ENCODE measurements at places on chromosomes 12 and 14. TPM values are rescaled to one million over a fixed set of nuclear protein-coding genes. Genes with fewer than 3 reads are reported as not detected.

DNA sequence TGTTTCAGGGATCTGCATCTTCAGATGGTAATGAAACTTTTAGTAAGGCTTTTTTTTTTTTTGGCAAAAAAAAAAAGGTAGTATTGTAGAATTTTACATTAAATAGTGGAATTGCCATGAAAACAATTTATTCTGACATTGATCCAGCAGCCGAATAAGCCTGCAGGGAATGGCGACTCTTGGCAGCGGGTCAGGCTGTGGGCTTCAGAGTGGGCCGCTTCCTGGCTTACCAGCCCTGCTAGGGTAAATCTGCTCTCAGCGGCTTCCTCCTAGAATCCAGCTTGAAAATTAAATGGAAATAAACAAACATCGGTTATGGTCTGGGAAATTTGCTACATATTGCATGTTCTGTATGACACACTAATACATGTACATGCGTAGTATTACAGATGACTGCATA is 34.8 kb downstream of the SFSWAP start:
- DNase-seq, result no peak

DNA sequence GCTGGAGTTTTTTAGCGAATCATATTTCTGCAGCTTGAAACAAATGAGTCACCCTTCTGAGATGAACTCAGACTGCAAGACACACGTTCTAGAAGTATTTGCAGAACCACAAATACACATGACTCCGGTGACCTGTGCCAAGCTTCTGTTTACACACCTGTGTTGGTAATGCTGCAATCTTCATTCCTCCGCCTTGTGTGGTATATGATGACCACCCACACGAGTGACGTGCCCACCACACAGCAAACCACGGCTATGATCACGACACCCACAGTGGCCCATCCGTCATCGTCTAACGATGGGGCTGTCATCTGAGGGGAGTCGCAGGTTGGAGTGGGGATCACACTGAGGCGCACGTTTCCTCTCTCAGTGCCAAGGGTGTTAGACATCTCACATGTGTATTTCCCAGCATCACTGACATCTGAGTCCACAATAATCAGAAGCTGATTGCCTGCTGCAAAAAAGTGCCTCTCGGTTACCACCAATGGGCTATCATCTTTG is 43.0 kb downstream of the LRIG3 start:
- peak; percentile 99 for DNase-seq

DNA sequence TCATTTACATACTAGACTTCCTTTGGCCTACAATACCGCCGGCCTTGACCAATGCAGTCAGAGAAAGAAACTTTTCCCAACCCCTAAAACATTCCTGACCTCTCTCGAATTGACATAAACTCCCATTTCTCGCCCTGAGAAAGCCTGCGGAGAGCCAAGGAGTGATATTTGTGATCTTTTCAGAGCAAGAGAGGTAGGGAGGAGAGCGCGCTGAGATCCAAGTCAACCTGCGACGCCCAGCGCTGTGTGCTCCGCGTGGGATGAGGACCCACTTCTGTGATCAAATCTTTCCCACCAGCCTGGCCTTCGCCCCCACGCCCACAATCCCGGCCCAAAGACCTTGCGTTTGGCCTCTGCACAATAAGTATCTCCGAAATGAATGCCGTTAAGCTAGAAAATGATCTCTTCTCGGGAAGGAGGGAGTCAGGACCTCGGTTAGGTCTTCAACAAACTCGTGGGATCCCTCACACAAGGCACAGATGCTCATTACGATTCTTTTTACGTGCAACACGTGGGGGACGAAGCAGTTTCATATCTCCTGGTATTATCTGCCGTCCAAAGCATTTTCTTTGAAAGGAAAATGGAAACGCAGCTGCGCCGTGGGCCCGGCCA is 6.3 kb upstream of the NPAS3 start:
- no peak for DNase-seq

JDP2 gene
- 31.5 TPM for total RNA-seq

DNA sequence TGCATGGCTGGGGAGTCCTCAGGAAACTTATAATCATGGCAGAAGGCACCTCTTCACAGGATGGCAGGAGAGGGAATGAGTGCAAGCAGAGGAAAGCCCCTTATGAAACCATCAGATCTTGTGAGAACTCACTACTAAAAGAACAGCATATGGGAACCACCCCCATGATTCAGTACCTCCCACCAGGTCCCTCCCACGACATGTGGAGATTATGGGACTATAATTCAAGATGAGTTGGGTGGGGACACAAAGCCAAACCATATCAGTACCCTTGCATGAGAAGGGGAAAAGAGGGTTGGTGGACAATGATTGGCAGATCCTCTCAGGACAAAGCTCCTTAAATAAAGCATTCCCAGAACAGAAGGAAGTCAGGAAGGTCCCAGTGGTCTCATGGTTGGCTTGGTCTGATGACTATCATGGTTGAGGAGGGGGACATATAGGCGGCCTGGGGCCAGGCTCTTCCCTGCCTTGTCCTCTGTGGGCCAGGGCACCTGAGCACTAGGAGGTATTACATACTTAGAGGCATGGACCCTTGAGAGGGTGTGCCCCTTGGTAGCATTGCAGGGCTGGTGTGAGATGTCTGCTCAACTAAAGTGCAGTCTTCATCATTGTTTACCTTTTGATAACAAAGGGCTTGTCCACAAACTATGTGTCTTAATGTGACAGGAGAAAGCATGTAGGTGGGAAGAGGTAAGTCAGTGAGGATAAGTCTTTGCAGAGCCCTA is 22.2 kb downstream of the HSD17B6 start:
- DNase-seq, result no peak

- no peak for DNase-seq
Observed at GRCh38 chr12:237026-237815, 23.3 kb upstream of the SLC6A12 start.

DNA sequence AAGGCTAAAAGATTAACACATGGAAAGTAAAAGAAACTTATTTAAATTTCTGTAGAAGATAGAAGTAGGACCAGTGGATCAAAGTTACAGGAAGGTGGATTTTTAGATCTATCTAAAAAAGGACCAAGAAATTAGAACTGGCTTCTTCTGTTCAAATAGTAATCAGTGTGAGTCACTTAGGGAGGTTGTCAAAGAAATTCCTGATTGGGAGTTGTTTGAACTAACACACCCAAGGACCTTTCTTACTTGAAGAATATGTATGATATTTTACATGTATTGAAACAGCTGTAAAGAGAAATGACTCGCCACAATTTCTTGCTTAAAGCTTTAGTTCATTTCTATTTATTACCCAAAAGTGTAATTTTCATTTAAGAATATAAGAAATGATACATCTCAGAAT is 256.9 kb downstream of the RAD51B start:
- DNase-seq, result peak; percentile 26

DNA sequence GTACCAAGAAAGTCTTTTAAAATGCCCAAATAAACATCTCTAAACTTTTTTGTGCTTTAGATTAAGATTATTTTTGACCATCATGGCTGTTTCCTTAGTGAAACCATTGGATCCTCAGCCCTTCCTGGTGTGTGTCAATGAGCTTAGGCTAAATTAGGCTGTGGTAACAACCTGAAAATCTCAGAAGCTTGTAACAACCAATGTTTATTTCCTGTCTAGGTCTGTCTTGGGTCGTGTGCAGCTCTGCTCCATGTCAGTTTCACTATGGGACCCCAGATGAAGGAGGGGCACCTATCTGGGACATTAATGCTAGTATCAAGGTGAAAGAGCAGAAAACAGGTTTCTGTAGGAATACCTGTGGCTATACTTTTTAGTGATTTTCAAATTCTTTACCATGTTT is 49.9 kb downstream of the KCNMB4 start:
- DNase-seq, result no peak

DNA sequence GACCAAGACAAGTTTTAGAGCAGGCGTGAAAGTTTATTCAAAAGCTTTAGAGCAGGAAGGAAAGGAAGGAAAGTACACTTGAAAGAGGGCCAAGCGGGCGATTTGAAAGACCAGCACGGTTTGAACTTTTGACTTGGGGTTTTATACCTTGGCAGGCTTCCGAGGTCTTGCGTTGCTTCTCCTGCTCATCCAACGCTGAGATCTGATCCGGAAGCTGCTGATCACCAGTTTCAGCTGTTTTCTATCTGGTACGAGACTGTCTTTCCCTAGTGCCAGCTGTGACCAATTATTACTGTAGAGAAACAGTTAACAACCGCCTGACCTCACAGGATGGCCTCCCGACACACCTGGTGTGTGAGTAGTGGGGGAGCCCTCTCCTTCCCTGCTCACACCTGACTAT is 20.6 kb upstream of the SNRPF start:
- DNase-seq, result peak; percentile 92

- no peak for DNase-seq
Observed at GRCh38 chr12:59401862-59402261, 194.0 kb upstream of the SLC16A7 start.

DNA sequence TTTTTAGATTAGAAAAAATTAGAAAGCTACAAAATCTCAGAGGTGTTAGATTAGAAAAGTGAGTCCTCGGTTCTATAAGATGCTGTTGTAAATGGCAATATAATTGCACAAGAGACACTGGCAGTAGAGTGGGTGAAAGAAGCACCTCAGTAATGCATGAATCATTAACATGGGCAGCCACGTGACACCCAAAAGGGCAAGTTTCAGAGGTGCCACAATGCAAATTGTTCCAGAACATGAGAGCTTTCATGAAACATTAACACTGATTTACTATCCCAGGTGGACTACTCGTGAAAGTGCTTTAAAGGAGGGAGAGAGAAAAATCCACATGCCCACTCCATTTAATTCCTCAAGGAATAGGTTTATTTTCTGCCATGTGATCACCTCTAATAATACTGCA is 108.4 kb downstream of the PTPRR start:
- DNase-seq, result no peak

DNA sequence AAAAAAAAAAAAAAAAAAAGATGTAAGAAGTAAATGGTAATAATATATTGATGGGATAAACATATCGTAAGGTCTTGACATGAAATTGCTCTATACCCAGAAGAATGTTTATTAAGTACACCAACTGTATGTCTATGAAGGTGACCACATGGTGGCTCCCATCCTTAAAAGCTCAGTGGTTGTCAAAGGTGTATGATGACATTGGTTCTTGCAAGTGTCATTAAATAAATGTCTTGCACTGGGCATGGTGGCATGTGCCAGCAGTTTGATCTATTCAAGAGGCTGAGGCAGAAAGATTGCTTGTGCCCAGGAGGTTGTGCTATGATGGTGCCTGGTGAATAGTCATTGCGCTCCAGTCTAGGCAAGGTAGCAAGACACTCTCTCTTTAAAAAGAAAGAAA is 10.4 kb downstream of the CCT2 start:
- DNase-seq, result no peak

LRRC9 gene
- not detected for total RNA-seq

GRCh38 chr12:132517013-132517739 is 27.2 kb downstream of the FBRSL1 start:
- DNase-seq, result no peak

DNA sequence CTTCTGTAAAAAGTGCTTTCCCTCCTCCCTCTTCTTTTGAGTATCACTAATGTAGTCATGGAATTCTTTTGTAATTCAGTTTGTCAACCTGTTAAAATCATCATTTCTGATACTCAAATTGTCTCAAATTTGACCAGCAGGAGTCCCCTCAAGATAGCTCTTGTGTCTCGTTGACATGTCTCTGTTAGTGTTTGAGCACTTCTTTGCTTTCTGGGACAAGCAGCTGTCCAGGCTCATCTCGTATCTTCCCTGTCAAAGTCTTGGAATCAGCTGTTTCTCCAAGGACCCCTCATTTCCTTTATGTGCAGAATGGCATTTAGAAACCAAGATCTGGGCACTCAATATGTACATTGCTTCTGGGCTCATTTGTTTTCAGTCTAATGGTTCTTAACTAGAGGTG is 10.7 kb downstream of the CIPC start:
- DNase-seq, result no peak

DNA sequence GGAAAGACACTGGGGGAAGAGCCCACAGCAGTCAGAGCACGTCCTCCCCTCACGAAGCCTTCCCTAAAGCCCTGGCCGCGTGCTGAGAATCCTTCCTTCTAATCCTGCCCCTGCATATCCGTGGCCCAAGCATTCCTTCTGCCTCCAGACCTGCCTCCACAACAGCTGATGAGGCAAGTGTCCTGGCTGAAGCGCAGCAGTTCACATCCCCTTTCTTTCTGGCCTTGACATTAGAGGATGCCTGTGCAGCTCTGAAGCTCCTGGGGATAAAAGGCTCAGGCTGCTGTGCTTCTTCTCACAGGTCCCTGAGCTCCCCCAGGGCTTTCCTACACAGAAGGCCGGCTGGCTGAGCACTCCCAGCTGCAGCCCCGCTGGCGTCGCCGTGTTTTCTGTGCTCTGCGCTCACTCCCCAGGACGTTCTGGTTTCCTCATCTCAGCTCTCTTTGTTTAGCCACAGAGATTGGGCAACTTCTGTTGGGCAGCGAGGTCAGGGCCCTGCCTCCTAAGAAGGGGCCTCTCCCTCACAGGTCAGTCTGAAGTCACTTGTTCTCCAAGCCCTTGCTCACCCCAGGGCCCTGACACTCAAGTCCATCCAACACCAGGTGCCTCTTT is 45.8 kb downstream of the NINJ2 start:
- DNase-seq, result no peak

DNA sequence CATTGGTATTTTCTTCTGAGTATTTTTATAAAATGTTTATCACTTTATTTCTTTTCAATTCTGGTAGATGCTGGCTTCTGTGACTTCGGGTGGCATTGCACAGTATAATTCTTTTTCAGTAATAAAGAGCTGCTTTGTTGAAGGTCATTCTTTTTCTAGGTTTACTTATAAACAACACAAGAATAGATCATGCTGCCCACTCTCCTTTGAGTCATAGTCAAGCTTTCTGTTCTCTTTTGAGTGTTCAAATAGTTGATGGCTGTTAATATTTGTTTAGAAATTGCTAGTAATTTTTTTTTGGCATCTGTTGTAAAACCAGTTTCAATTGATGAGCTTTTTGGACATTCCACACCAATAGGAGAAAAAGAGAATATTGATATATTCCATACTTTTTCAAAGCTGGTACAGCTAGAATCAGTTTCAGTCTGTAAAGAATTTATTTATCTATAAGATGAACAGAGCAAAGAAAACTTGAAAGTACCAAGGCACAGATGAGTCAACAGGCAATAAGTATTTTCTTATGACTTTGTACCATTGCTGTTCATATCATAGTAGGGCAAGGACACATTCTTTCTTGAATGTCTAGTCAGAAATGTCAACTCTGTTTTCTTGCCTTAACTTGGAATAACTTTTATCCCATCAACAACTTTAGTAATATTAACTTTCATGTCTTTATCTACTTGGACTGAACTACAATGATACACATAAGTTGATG is 513.0 kb upstream of the SEL1L start:
- no peak for DNase-seq

DNA sequence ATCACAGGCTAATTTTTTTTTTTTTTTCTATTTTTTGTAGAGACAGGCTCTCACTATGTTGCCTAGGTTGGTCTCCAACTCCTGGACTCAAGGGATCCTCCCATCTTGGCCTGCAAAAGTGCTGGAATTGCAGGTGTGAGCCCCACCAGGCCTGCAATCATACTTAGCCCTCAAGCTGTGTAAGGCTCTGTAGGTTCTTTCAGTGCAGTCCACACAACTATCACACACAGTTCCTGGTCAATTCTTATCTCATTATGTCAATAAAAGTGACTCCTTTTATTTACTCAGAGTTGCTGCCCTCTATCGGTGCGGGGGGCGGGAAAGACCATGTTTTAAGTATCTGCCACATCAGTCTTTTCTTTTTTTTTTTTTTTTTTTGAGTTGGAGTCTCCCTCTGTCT is 29.0 kb downstream of the SLC2A3 start:
- DNase-seq, result peak; percentile 69

Measured in LHCN-M2 (cell line).